SHP77 (cell line): ENCODE measurements at places on chromosomes 4 and X.

- DNase-seq: no peak
These were observed 51.5 kb downstream of the DHRSX start for GRCh38 chrX:2449135-2449886.

DNA sequence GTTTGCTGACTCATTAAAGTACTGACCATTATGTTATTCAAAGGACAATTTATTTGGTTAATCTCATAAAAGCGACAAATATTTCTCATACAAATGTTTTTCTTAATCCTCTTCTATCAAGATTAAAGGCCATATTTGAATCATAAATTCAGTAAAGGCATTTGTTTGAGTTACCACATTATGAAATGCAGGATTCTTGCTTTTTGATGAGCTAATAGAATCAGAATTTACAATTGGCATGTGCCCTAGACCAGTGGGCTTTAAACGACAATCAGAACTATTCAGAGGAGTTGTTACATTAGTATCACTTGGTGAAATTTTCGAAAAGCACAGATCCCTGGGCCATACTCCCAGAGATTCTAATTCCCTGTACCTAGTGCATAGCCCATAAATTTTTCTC lies 55.3 kb downstream of the KLHL4 start:
- DNase-seq: no peak

GRCh38 chr4:138761638-138762220 lies 253.9 kb upstream of the NOCT start:
- no peak for DNase-seq

- no peak for DNase-seq
These were observed 348.4 kb downstream of the FBXO8 start for GRCh38 chr4:173934933-173935620.

DNA sequence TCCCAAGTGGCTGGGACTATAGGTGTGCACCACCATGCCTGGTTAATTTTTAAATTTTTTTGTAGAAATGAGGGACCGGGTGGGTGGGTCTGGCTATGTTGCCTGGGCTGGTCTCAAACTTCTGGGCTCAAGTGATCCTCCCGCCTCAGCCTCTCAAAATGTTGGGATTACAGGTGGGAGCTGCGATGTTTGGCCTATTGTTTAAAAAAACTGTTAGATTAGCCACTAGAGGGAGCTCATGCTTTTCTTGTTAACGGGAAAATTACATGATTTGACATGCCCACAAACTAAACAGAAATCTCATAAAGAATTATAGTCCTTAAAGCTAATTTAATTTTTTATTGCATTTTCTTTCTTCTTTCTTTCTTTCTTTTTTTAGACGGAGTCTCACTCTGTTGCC lies 5.0 kb upstream of the SDAD1 start:
- peak; percentile 41 for DNase-seq

DNA sequence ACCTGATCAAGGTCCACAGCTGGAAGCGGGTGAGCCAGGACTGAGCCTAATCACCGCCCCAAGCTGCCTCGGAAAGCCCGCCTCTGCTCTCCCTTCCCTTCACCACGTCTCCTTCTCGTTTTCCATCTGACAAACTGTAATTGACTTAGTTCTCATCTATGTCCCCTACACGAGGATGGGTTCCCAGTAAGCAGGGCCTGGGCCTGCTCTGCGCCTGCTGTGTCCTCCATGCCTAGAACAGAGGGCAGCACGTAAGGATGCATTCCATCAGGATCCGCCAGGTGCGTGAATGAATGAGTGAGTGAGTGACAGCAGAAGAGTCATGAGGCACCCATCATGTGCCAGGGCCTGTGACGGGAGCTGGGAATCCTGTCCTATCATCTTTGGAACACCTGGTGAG lies 86.7 kb downstream of the JAKMIP1 start:
- no peak for DNase-seq

GRCh38 chr4:15935504-15936402 lies 2.8 kb downstream of the FGFBP1 start:
- no peak for DNase-seq

GRCh38 chr4:28073860-28074555 lies 1213.4 kb downstream of the STIM2 start:
- no peak for DNase-seq

- DNase-seq: no peak
These were observed 323.2 kb downstream of the IL1RAPL1 start for GRCh38 chrX:28910487-28910886.

GRCh38 chr4:76760193-76760592 lies 137.8 kb downstream of the SOWAHB start:
- no peak for DNase-seq

GRCh38 chr4:22410645-22411247 lies 105.1 kb downstream of the ADGRA3 start:
- no peak for DNase-seq

- no peak for DNase-seq
These were observed 36.4 kb upstream of the UNC5C start for GRCh38 chr4:95585016-95585695.

DNA sequence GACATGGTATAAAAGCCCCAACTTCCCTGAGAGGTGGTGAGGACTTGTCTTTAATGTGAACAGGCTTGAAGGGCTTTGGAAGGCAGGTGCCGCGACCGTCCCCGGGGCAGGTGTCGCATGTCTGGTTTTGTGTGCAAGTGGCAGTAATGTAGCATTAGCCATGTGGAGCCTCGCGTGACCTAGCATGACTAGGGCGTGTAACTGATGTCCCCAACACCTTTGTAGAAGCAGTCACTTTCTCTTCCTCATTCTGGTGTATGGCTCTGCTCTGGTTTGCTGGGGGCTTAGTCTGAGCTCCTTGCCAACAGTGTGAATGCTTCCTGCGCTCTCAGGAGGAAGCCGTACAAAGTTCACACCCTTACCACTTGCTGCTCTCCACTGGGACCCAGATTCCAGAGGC lies 145.7 kb downstream of the AMMECR1 start:
- no peak for DNase-seq

DNA sequence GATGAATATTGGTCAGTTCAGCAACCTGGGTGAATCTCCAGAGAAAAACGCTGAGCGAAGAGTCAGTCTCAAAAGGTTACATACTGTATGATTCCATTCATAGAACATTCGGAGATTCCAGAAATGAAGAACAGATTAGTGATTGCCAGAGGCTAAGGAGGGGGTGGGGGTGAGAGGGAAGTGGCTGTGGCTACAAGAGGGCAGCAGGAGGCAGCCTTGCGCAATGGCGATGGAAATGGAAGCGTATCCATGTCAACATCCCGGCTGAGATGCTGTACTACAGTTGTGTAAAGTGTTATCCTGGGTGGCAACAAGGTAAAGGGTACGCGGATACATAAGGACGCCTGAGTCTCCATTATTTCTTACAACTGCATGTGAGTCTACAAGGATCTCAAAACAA lies 18.0 kb downstream of the LYAR start:
- DNase-seq: no peak

DNA sequence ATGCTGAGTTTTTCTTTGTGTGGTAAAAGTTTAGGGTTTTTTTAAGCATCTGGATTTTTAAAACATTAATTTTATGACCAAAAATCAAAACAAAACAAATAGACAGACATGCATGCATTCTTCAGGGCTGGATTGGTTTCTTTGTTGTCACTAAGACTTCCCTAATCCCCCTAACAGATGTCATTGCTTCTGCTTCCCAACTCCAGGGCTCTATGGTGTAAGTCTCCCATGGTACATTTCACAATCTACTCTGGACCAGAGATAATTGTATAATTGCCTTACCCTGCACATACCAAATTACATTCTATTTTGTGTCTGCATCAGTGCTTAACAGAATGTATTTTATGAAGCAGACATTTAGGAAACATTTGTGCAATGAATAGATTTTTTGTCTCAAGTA lies 529.1 kb upstream of the SMIM31 start:
- no peak for DNase-seq

DNA sequence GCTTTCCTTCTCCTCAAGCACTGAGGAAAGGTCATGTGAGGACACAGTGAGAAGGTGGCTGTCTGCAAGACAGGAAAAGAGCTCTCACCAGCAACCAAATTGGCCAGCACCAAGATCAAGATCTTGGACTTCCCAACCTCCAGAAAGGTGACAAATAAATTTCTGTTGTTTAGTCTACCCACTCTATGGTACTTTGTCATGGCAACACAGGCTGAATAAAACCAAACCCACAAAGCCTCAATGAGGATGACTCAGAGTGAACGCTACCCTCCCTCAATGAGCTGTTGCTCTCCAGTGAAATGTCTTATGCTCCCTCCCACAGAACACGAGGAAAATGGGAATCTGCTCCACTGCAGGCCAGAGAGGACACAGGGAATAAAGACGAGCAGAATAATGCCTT lies 244.1 kb downstream of the RAB28 start:
- DNase-seq: no peak

DNA sequence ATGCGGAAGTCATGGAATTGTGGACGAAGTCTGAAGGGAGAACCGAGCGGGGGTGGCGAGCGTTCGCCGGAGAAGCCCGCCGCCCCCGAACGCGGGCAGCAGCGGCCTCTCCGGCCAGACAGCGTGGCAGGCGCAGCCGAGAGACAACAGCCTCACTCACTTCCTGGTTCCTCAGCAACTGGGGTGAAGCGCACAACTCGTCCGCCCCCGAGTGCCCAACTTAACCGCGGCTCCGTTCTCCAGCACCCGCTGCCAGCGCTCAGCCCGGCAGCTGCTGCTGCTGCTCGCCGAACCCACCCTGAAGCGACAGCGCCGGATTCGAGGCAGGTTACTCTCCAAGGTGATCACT lies 68.0 kb downstream of the NOCT start:
- no peak for DNase-seq

GRCh38 chr4:86054286-86055032 lies 305.4 kb downstream of the MAPK10 start:
- no peak for DNase-seq

GRCh38 chr4:52840531-52841370 lies 21.4 kb upstream of the RASL11B start:
- no peak for DNase-seq

- DNase-seq: no peak
These were observed 41.8 kb downstream of the EIF4E start for GRCh38 chr4:98887145-98887544.

DNA sequence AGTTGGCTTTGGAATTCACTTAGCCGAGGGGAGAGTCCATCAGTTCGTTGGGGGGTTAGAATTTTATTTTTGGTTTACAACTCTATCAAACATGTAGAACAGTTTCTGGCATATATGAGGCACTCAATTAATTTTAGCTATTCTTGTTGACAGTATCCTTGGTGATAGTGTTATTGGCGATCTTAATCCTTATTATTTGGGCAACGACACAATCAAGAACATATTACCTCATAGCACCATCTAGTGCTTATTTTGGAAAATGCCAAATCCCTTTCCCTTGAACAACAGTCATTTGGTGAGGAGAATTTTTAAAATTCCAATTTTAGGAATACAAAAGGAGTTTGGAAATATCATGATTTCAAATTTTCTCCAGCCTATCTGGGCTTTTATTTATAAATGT lies 17.9 kb upstream of the PGRMC1 start:
- DNase-seq: no peak

- DNase-seq: no peak
These were observed 195.1 kb downstream of the MAGEB5 start for GRCh38 chrX:26411045-26411444.

DNA sequence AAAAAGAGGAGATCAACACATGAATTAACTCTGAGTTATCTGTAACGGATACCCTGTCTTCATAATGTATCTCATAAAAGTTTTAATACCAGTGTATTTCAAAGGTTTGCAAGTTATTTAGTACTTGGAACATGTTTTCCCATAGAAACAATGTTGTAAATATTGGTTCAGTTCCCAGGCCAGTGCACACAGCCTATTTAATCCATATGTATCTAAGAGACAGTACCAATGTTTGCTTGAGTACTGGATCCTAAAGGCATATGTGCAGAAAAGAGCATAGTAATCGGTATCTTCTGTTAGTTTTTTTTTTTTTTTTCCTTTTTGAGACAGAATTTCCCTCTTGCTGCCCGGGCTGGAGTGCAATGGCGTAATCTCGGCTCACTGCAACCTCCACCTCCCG lies 46.1 kb downstream of the SLIT2 start:
- DNase-seq: no peak

GRCh38 chr4:37562592-37562991 lies 123.6 kb downstream of the RELL1 start:
- no peak for DNase-seq
